Transverse colon (tissue), 4 donors: ENCODE measurements at places on chromosomes 2 and 18. TPM values are rescaled to one million over a fixed set of nuclear protein-coding genes. Genes with fewer than 3 reads are reported as not detected.

POTEC gene
- total RNA-seq = not detected

CYTIP gene
- 25.1 TPM for total RNA-seq

MAPK4 gene
- total RNA-seq = 1.6 TPM

CEBPZ gene
- 235 TPM for total RNA-seq

CHRNA1 gene
- not detected for total RNA-seq

HOXD13 gene
- total RNA-seq = not detected

CD8B2 gene
- total RNA-seq = not detected

G6PC2 gene
- total RNA-seq = 0.79 TPM

ITGB1BP1 gene
- total RNA-seq = 25.6 TPM

RAPGEF4 gene
- 2.2 TPM for total RNA-seq

PDE1A gene
- 4.4 TPM for total RNA-seq

SULT1C4 gene
- total RNA-seq = not detected

IL37 gene
- total RNA-seq = not detected

POTEJ gene
- not detected for total RNA-seq

PGAP1 gene
- total RNA-seq = 21.4 TPM

CERS6 gene
- total RNA-seq = 47.6 TPM

CCDC85A gene
- 1.1 TPM for total RNA-seq

PKDCC gene
- 60.6 TPM for total RNA-seq

GPR45 gene
- not detected for total RNA-seq

POTEF gene
- not detected for total RNA-seq

PIEZO2 gene
- total RNA-seq = 2.9 TPM

SP140 gene
- 2.6 TPM for total RNA-seq

TBR1 gene
- total RNA-seq = not detected

CYP20A1 gene
- total RNA-seq = 25.8 TPM

RAB17 gene
- total RNA-seq = 76.3 TPM

TWIST2 gene
- total RNA-seq = 59.1 TPM

MFSD6 gene
- 82.1 TPM for total RNA-seq

RSAD2 gene
- total RNA-seq = 7.1 TPM

FASTKD2 gene
- total RNA-seq = 20.1 TPM

LYG1 gene
- not detected for total RNA-seq

POTEI gene
- not detected for total RNA-seq

SKOR2 gene
- not detected for total RNA-seq

PPM1B gene
- 23.7 TPM for total RNA-seq

HAAO gene
- 4.0 TPM for total RNA-seq

CPO gene
- not detected for total RNA-seq

AQP12A gene
- not detected for total RNA-seq

TNFAIP6 gene
- total RNA-seq = not detected

RNF144A gene
- total RNA-seq = 26.9 TPM

SERPINB4 gene
- total RNA-seq = not detected

ACADL gene
- 0.41 TPM for total RNA-seq

TEKT4 gene
- not detected for total RNA-seq

FBXO41 gene
- 1.4 TPM for total RNA-seq

TMEM198 gene
- total RNA-seq = 4.4 TPM

KCNS3 gene
- 57.2 TPM for total RNA-seq

SPATA3 gene
- total RNA-seq = not detected

RAB6C gene
- total RNA-seq = 0.16 TPM

IL18RAP gene
- 12.1 TPM for total RNA-seq

UCN gene
- total RNA-seq = not detected

RNF25 gene
- total RNA-seq = 11.9 TPM

MYCN gene
- total RNA-seq = 0.82 TPM

SOS1 gene
- total RNA-seq = 29.1 TPM

CDC42EP3 gene
- 104 TPM for total RNA-seq
